ENCODE measurements at places on chromosomes 1 and 21. TPM values are rescaled to one million over a fixed set of nuclear protein-coding genes. Genes with fewer than 3 reads are reported as not detected.

GRCh38 chr1:88890791-88891317 lies 513 bp downstream of the GTF2B start:
- H3K4me3 ChIP-seq = peak overlapping the region; percentile 97
- peaks cover 5% of the 10 kb centered on the region for H3K4me1 ChIP-seq
- peak overlapping the region; percentile 98 for H3K27ac ChIP-seq
- no peak for DNase-seq
- H3K36me3 ChIP-seq = peaks cover 4% of the 10 kb centered on the region

Gene UMODL1
- total RNA-seq = not detected

DNA sequence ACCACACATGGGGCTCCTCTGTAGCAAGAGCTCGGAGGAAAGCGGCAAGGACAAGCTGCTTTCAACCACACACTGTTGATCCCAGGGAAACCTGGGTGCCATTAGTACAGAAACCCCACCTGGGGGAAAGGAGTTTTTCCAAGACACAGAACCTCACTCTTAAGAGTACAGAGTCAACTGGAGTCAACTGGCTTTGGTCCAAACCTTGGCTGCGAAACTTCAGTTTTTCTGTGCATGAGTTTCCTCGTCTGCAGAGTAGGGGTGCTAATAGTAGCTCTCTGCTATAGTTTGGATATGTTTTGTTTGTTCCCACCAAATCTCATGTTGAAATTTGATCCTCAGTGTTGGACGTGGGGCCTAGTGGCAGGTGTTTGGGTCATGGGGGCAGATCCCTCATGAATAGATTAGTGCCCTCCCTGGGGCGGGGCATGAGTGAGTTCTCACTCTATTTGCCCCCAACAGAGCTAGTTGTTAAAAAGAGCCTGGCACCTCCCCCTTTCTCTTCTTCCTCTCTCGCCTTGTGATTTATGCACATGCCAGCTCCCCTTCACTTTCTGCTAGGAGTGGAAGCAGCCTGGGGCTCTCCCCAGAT lies 161.1 kb downstream of the PIGK start:
- no peaks in the 10 kb centered on the region for H3K36me3 ChIP-seq
- no peaks in the 10 kb centered on the region for H3K4me1 ChIP-seq
- H3K27me3 ChIP-seq = no peaks in the 10 kb centered on the region
- no peak overlapping the region for H3K27ac ChIP-seq
- DNase-seq = no peak
- H3K4me3 ChIP-seq = no peak overlapping the region

Gene LRRC38
- not detected for total RNA-seq

DNA sequence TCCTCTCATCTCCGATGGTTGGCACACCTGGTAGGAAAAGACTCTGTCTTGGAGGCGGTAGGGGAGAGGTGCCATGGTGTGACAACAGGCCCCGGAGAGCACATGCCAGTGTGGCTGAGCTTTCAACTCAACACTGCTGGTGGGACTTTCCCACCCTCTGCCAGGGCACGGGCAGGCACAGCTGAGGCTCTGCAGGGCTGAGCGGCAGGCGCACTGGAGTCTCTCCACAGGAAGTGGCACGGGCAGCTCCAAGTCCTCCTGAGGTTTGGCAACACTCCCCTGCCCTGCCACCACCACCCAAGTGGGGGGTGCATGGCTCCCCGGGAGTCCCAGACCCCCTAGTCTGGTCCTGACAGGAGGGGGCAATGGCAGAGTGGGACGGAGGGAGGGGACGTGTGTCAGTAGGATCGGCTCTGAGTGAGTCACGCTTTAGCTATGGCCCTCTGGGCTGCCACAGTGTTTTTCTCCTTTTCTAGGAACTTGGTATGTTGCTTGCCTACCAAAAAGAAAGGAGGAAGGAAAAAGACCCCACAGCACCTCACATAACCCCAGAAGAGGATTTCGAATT lies 27.3 kb upstream of the EVA1B start:
- H3K4me3 ChIP-seq = no peak overlapping the region
- no peaks in the 10 kb centered on the region for H3K36me3 ChIP-seq
- H3K4me1 ChIP-seq = peaks cover 23% of the 10 kb centered on the region
- H3K27me3 ChIP-seq = no peaks in the 10 kb centered on the region
- no peak for DNase-seq
- peak overlapping the region; percentile 88 for H3K27ac ChIP-seq

DNA sequence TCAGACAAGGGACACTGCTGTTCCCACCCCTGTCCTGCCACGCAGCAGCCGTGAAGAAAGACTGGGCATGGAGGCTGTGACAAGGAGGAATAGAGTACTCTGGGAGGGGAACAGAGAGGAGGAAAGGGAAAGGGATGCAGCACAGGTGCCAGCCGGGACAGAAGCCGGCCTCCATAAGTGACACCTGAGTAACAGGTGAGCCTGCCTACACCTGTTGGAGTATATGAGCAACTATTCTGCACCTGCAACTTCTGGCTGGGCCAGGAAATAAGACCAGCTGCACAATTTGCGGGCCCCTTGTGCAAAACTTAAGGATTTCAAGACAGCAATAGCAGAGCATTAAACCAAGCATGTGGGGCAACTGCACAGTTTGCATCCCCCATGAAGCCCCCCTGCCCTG lies 72.5 kb upstream of the GOLT1A start:
- H3K4me3 ChIP-seq = no peak overlapping the region
- DNase-seq = no peak
- no peaks in the 10 kb centered on the region for H3K36me3 ChIP-seq
- peak overlapping the region; percentile 95 for H3K27ac ChIP-seq
- H3K4me1 ChIP-seq = no peaks in the 10 kb centered on the region

GRCh38 chr1:153899509-153899908 lies 23.3 kb downstream of the GATAD2B start:
- H3K27me3 ChIP-seq = no peaks in the 10 kb centered on the region
- H3K4me3 ChIP-seq = no peak overlapping the region
- H3K27ac ChIP-seq = no peak overlapping the region
- DNase-seq = no peak

Gene BLZF1
- total RNA-seq = 22.0 TPM

- no peak overlapping the region for H3K4me3 ChIP-seq
- no peak for DNase-seq
- no peaks in the 10 kb centered on the region for H3K27me3 ChIP-seq
- no peaks in the 10 kb centered on the region for H3K4me1 ChIP-seq
- no peaks in the 10 kb centered on the region for H3K36me3 ChIP-seq
- H3K27ac ChIP-seq = no peak overlapping the region
Observed at GRCh38 chr1:11193376-11193775, 4.2 kb downstream of the ANGPTL7 start.

Gene KCNJ6
- total RNA-seq = not detected

DNA sequence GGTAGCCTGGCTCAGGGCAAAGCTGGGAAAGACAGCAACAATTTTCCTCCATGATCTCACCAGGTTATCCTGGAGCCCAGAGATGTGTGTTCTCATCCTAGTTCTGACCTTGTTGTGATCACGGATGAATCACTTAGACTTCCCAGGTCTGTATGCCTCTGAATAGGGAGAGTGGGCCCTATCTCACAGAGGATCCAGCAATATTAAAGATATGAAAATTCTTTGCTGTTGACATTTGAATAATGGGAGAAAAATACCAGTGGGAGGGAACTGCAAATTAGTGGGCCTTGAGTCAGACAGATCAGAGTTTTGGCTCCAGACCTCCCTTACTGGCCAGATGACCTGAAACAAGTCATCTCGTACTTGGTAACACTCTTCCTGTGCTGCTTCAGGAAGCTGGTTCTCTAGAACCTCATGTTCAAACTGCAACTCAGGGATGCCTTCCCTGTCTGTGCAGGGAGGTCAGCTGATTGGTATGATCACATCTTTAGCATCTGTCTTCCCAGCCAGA lies 32.8 kb upstream of the RNF19B start:
- no peak overlapping the region for H3K4me3 ChIP-seq
- H3K4me1 ChIP-seq = peaks cover under 1% of the 10 kb centered on the region
- DNase-seq = no peak
- H3K36me3 ChIP-seq = no peaks in the 10 kb centered on the region
- H3K27ac ChIP-seq = peak overlapping the region; percentile 40

Gene LAPTM5
- 70.1 TPM for total RNA-seq

Gene FNDC5
- not detected for total RNA-seq

- no peaks in the 10 kb centered on the region for H3K4me1 ChIP-seq
- H3K27me3 ChIP-seq = no peaks in the 10 kb centered on the region
- H3K4me3 ChIP-seq = no peak overlapping the region
- H3K36me3 ChIP-seq = no peaks in the 10 kb centered on the region
- no peak for DNase-seq
Observed at GRCh38 chr1:100628631-100629081, 90.7 kb downstream of the GPR88 start.

Gene PLEKHA6
- 34.0 TPM for total RNA-seq

- no peaks in the 10 kb centered on the region for H3K27me3 ChIP-seq
- no peak overlapping the region for H3K4me3 ChIP-seq
- no peak for DNase-seq
- no peaks in the 10 kb centered on the region for H3K36me3 ChIP-seq
- H3K27ac ChIP-seq = no peak overlapping the region
- H3K4me1 ChIP-seq = no peaks in the 10 kb centered on the region
Observed at GRCh38 chr1:85623061-85623471, 42.5 kb downstream of the CCN1 start.

GRCh38 chr21:41170442-41170841 lies 2.5 kb downstream of the BACE2 start:
- no peaks in the 10 kb centered on the region for H3K27me3 ChIP-seq
- H3K27ac ChIP-seq = peak overlapping the region; percentile 88
- peak; percentile 35 for DNase-seq

GRCh38 chr1:39960431-39960958 lies 5.5 kb downstream of the MFSD2A start:
- H3K4me3 ChIP-seq = no peak overlapping the region
- no peaks in the 10 kb centered on the region for H3K27me3 ChIP-seq
- H3K27ac ChIP-seq = peak overlapping the region; percentile 48

- peaks cover 21% of the 10 kb centered on the region for H3K27me3 ChIP-seq
- peaks cover 8% of the 10 kb centered on the region for H3K4me1 ChIP-seq
- no peak overlapping the region for H3K27ac ChIP-seq
Observed at GRCh38 chr1:165449131-165449530, 4.2 kb upstream of the RXRG start.

- no peaks in the 10 kb centered on the region for H3K4me1 ChIP-seq
- no peak for DNase-seq
- no peaks in the 10 kb centered on the region for H3K27me3 ChIP-seq
- peak overlapping the region; percentile 90 for H3K27ac ChIP-seq
- no peaks in the 10 kb centered on the region for H3K36me3 ChIP-seq
Observed at GRCh38 chr1:220527279-220527907, 543 bp upstream of the MARK1 start.

GRCh38 chr1:202807451-202807925 lies 733 bp downstream of the KDM5B start:
- peak overlapping the region; percentile 86 for H3K4me3 ChIP-seq
- H3K27ac ChIP-seq = peak overlapping the region; percentile 95
- no peaks in the 10 kb centered on the region for H3K27me3 ChIP-seq
- no peaks in the 10 kb centered on the region for H3K4me1 ChIP-seq
- no peaks in the 10 kb centered on the region for H3K36me3 ChIP-seq

DNA sequence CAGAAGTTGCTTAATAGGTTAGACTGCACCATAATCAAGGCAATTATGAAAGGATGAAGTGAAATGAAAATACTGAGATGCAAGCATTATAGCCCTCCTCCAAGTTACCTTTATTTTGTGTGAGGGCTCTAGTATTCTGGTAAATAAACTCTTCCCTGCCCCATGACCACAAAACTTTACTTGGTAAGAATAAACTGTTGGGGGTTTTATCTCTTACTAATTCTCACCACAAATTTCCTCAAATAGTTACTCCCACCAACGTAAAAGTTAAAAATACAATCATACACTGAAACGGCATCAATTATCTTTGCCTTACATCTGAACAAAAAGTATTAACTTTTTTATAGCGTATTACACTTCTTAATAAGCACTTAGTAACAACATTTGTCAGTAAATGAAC lies 29.5 kb downstream of the C21orf91 start:
- no peaks in the 10 kb centered on the region for H3K27me3 ChIP-seq
- H3K4me3 ChIP-seq = no peak overlapping the region
- no peak overlapping the region for H3K27ac ChIP-seq
- no peak for DNase-seq

GRCh38 chr1:223143537-223144248 lies 645 bp upstream of the TLR5 start:
- no peak for DNase-seq
- peaks cover 5% of the 10 kb centered on the region for H3K4me1 ChIP-seq
- H3K27me3 ChIP-seq = no peaks in the 10 kb centered on the region
- H3K27ac ChIP-seq = peak overlapping the region; percentile 88
- peak overlapping the region; percentile 66 for H3K4me3 ChIP-seq

DNA sequence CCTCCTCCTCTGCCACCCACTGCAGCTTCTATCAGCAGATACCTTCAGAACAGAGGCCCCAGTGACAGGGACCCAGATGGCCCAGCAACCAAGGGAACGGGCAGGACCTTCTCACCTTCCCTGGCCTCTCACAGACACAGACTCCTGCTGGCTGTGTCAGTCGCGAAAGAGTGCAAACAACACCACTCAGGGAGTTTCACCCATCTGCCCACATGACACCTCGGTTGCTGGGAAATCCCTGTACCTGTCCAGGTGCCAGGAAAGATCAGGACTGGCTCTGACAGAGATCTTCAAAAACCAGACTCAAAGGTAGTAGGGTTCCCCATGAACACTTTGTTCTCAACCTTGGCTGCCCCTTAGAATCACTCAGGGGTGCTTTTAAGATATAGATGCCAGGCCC lies 83.5 kb upstream of the HIVEP3 start:
- H3K4me3 ChIP-seq = no peak overlapping the region
- no peaks in the 10 kb centered on the region for H3K36me3 ChIP-seq
- H3K4me1 ChIP-seq = no peaks in the 10 kb centered on the region
- H3K27me3 ChIP-seq = no peaks in the 10 kb centered on the region

GRCh38 chr1:235913311-235913710 lies 46.6 kb upstream of the LYST start:
- no peak overlapping the region for H3K27ac ChIP-seq
- H3K27me3 ChIP-seq = no peaks in the 10 kb centered on the region
- no peak for DNase-seq
- H3K36me3 ChIP-seq = no peaks in the 10 kb centered on the region
- H3K4me1 ChIP-seq = peaks cover 4% of the 10 kb centered on the region

DNA sequence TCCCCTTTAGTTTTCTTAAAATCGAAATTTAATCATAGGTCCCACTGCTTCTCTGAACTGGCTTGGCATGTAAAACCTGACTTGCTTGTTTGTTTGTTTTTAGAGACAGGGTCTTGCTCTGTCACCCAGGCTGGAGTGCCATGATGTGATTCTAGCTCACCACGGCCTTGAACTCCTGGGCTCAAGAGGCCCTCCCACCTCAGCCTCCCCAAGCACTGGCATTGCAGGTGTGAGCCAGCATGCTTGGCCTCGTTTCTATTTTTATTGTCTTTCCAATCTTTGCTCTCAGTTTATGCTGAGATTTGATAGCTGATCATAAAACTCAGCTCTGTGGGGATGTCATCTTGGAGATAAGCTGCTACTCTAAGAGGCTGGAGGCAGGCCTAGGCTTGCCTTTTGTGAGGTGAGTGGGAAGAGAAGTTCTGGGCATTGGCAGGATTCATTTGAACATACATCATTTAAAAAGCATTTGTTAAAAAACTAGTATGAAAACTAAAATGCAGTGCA lies 51.5 kb upstream of the GCLM start:
- H3K27ac ChIP-seq = peak overlapping the region; percentile 82
- no peaks in the 10 kb centered on the region for H3K36me3 ChIP-seq
- no peaks in the 10 kb centered on the region for H3K4me1 ChIP-seq
- H3K27me3 ChIP-seq = no peaks in the 10 kb centered on the region
- H3K4me3 ChIP-seq = no peak overlapping the region

Measured in breast epithelium (tissue), 4 donors.